IMR-90 (cell line): ENCODE measurements at places on chromosomes 5 and 9. TPM values are rescaled to one million over a fixed set of nuclear protein-coding genes. Genes with fewer than 3 reads are reported as not detected.

DNA sequence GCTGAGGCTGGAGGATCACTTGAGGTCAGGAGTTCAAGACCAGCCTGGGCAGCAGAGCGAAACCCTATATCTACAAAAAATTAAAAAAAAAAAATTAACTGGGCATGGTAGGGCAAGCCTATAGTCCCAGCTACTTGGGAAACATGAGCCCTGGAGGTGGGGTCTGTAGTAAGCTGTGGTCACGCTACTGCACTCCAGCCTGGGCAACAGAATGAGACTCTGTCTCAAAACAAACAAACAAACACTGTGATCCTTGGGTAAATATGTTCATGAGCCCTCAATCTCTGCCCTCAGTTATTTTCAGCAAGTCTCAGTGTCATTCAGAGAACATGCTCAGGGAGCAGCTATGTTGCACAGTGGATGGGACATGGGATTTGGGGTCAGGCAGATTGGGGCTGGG, 76.2 kb downstream of the PTTG1 start:
- peaks cover 12% of the 10 kb centered on the region for H3K27me3 ChIP-seq
- H3K36me3 ChIP-seq = no peaks in the 10 kb centered on the region
- no peaks in the 10 kb centered on the region for H3K4me1 ChIP-seq
- H3K27ac ChIP-seq = no peak overlapping the region
- DNase-seq = no peak

DNA sequence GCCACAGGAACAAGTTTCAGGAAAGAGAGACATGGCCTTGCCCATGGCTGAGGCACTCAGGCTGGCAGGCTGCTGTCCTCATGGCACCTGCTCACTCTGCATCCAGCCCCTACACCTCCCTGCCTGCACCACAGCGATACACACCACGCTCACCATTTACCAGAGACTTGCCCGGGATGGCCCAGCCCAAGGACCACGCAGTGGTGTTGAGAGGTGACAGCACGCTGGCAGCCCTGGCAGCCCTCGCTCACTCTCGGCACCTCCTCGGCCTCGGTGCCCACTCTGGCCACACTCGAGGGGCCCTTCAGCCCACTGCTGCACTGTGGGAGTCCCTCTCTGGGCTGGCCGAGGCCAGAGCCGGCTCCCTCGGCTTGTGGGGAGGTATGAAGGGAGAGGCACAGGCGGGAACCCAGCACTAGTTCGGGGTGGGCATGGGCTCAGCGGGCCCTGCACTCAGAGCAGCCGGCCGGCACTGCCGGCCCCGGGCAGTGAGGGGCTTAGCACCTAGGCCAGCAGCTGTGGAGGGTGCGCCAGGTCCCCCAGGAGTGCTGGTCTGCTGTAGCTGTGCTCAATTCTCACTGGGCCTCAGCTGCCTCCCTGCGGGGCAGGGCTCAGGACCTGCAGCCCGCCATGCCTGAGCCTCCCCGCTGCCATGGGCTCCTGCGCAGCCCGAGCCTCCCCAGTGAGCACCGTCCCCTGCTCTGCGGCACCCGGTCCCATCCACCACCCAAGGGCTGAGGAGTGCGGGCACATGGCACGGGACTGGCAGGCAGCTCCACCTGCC, 20.3 kb downstream of the ZDHHC11B start:
- H3K27me3 ChIP-seq = peaks cover 10% of the 10 kb centered on the region; the same call in 1 of the 2 replicates
- H3K4me1 ChIP-seq = no peaks in the 10 kb centered on the region
- H3K4me3 ChIP-seq = no peak overlapping the region
- no peak overlapping the region for H3K27ac ChIP-seq
- H3K36me3 ChIP-seq = no peaks in the 10 kb centered on the region

DNA sequence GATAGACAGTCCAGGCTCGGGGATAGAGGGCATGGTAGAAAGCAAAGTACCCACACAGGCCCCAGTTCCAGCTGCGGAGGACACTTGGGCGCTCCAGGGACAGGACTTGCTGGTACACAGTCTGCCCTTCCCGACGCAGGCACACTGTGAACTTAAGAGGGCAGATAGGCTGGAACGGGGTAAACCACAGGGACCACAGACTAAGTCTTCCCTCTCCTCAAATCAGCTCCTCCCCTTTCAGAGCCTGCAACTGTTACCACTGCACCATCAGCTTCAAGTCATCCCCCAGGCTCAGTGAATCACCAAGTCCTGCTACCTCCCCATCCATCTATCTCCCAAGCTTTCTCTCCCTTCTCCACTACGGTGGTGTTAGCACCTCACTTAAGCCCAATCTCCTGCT, 7.3 kb downstream of the GBA2 start:
- no peak for DNase-seq
- H3K27ac ChIP-seq = no peak overlapping the region
- H3K4me3 ChIP-seq = no peak overlapping the region
- H3K36me3 ChIP-seq = peaks cover 71% of the 10 kb centered on the region
- H3K4me1 ChIP-seq = no peaks in the 10 kb centered on the region; the same call in 1 of the 2 replicates

LCN1 gene
- polyA plus RNA-seq = not detected in 2 replicates

MELK gene
- polyA plus RNA-seq = 17.8 and 20.8 TPM in 2 replicates
